ENCODE measurements at places on chromosomes 1 and 21.

- DNase-seq: peak; percentile 82
These were observed 746 bp upstream of the LAMC1 start for GRCh38 chr1:183022202-183023145.

- no peak for DNase-seq
These were observed 50.2 kb downstream of the MRPS6 start for GRCh38 chr21:34123609-34124008.

DNA sequence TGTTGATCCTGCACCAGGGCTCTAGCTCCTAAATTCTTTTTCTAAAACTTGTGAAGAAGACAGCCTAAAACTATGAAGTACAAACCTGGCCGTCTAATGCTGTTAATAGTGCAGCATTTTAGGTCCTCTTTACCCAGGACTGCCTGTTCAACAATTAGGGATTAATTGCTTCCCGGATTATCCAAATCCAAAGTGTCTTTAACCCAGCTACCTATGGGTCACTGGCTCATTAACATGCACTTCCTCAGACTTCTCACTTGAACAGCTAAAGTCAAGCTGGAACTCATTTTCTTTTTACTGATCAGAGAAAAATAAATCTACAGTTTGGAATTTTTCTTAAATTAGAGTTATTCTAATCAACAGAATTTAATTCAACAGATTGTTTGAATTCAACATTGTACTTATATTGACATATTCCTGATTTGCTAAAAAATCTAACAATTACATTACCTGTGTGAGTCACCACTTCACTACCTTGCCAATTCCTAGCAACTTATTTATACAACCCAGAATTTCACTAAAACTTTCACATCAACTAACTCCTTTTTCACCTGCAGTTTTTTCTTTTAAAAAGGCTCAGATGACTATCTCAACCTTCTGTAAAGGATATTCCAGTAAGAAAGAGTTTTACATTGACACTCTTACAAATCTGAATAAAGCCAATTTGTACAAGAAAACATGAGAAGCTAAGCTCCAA, 3.3 kb downstream of the HNRNPU start:
- no peak for DNase-seq

DNA sequence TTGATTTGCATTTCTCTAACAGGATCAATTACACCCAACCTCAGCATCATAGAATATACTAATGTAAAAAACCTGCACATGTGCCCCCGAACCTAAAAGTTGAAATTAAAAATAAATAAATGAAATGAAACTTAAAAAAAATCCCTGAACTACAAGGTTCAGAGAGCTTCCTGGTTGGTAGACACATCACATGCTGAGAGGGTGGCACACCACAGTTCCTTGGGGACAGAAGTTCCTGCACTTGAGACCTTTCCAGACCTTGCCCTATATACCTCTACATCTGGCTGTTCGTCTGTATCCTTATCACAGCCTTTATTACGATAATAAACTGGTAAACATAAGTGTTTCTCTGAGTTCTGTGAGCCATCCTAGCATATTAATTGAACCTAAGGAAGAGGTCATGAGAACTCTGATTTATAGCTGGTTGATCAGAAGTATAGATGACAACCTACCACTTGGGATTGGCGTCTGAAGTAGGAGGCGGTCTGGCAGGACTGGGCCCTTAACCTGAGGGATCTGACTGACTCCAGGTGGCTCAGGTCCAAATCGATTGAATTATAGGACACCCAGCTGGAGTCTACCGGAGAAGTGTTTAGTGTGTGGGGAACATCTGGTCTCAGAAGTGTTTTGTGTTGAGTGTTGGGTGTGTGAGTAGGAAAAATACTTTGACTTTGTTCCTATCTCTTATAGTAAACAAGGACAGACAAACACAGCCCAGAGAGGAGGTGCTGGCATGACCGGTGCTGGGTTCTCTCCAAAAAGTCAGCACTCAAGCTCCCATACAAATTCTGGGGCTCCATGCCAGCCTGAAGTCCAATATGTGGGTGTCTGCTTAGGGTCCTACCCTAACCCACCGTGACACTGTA, 19.0 kb downstream of the C1orf115 start:
- DNase-seq: no peak

GRCh38 chr1:61674221-61674620, 50.7 kb downstream of the TM2D1 start:
- no peak for DNase-seq

All from GM12865 (cell line).